D341Med (cell line): ENCODE measurements at places on chromosomes 6 and 20.

DNA sequence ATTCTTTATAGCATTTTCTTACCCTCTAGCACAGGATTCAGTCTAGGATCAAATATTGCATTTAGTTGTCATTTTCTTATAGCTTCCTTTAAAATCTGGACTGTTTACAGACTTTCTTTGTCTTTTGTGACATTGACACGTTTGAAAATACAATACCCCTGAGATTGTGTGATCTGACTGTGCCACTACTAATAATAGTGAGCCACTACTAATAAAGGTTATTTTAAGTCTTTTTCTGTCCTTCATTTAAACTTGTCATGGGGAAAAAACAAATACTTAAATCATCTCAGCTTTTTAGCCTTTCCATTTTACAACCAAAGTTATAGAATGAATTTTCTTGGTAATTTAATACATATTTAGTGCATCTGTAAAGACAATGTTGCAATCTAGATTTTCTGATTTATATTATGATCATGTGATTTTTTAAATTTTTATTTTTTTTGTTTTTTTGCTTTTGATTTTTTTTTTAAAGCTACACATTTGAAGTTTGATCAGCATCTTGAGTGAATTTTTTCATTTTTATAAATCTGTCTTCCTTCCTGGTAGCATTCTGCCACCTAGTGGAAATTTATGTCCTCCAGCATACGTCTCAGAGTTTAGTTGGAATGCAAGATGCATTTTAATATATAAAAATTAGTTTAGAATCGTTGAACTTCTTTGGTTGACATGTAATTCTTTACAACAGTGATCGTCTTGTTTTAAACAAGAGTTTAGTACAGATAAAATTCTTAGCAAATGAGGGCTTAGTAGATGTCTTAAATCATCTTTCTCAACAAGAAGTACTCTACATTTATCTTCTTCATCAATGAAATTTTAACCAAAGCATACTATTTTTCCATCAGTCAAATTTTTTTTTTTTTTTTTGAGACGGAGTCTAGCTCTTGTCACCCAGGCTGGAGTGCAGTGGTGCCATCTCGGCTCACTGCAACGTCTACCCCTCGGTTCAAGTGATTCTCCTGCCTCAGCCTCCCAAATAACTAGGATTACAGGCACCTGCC, 119.4 kb downstream of the NCOA3 start:
- DNase-seq: no peak

DNA sequence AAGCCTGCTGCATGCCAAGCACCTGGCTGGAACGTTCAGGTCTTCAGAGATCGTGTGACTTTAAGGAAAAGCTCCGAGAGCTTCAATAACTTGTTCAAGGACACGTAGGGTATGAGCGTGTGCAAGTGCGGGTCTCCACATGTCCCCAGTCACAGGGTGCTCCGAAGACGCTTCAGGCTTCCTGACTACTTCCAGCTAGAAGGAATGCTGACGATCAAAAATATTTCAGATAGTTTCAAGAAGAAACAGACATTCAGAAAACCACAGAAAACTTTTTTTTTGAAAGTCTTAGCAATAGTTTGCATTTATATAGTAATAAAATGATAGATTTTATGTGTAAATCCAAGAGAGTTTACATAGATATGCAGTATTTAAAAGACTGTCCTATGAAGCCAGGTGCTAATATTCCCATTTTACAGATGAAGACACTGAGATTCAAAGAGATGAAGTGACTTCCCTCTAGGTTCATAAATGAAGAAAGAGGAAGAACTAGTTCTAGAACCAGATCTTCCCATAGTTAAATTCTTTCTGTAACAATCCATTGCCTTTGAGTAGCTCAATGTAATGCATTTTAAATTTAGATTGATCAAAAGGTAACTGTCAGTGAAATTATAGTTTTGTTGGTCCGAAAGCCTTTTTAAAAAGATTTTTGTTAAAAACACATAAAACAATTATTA, 247.6 kb downstream of the MYLK4 start:
- DNase-seq: no peak

DNA sequence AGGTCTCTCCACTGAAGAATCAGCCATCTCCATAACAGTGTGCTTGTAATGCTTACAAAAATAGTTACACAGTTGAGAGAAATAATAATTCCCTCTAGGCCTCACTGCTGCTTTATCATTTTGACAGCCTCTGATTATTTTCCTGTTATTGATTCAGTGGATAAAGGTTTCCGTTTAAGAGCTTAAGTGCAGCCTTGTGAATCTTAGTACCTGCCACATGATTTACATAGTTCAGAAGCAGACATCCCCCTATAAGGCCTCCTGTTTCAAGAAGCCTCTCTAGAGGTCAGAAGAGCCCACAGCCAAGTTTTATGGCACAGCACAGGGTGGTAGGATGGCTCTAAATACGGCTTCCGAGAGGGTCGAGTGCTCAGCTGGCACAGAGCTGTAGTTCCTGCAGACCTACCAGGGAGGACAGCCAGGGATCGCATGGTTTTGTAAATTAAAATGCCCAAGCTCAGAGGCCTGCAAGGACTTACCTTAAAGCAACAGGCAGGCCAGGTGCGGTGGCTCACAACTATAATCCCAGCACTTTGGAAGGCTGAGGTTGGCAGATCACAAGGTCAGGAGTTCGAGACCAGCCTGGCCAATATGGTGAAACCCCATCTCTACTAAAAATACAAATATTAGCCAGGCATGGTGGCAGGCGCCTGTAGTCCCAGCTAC, 17.6 kb upstream of the PYGB start:
- no peak for DNase-seq

- peak; percentile 81 for DNase-seq
Measured at GRCh38 chr6:42726485-42727086, 4.2 kb upstream of the PRPH2 start.

- DNase-seq: no peak
Measured at GRCh38 chr6:108581932-108582475, 21.3 kb downstream of the FOXO3 start.

GRCh38 chr6:111761783-111762312, 111.4 kb downstream of the FYN start:
- DNase-seq: no peak

GRCh38 chr6:141326925-141327324, 805.8 kb upstream of the GJE1 start:
- no peak for DNase-seq

GRCh38 chr6:169895000-169895759, 143.8 kb downstream of the ERMARD start:
- no peak for DNase-seq

DNA sequence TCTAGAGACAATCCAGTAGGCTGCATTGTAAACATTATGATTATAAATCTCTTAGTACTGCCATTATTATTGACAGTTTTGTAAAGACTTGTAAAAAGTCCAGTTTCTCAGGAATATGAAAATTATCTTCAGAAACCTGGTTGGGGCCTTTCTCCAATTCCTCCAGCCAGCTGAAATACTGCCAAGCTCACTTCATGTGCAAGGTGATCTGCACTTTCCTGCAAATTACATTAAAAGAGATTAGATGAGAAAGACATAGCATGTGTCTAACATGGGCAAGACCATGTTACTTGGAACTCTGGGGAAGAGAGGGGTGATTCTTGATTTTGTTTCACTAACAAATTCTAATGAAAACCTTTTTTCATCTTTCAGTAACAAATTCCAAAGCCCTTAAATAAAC, 24.0 kb downstream of the PGM3 start:
- DNase-seq: no peak
